ENCODE measurements at places on chromosomes 2 and 18.

DNA sequence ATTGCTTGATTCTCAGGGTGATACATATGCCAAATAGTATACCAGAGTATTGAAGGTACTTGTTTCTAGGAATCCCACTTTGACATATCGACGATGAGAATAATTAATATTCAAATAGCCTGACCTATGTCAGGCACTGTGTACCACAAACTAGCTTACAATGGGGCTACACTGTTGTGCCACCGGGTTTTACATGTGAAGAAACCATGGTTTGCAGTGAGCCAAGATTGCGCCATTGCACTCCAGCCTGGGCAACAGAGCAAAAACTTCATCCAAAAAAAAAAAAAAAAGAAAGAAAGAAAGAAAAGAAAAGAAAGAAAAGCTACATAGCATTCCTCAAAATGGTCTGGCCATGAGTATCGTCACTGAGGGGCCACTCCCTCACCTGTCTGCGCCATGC is 25.5 kb downstream of the GYPC start:
- DNase-seq = no peak

GRCh38 chr2:64548761-64549160 is 24.6 kb downstream of the AFTPH start:
- DNase-seq = no peak

GRCh38 chr2:59068255-59068654 is 827.1 kb upstream of the FANCL start:
- DNase-seq = no peak

- DNase-seq = no peak
Measured at GRCh38 chr18:10804126-10804525, 278.3 kb downstream of the NAPG start.

GRCh38 chr2:137998503-137998902 is 34.2 kb downstream of the HNMT start:
- no peak for DNase-seq

GRCh38 chr18:34709104-34709503 is 994 bp upstream of the DTNA start:
- DNase-seq = no peak

DNA sequence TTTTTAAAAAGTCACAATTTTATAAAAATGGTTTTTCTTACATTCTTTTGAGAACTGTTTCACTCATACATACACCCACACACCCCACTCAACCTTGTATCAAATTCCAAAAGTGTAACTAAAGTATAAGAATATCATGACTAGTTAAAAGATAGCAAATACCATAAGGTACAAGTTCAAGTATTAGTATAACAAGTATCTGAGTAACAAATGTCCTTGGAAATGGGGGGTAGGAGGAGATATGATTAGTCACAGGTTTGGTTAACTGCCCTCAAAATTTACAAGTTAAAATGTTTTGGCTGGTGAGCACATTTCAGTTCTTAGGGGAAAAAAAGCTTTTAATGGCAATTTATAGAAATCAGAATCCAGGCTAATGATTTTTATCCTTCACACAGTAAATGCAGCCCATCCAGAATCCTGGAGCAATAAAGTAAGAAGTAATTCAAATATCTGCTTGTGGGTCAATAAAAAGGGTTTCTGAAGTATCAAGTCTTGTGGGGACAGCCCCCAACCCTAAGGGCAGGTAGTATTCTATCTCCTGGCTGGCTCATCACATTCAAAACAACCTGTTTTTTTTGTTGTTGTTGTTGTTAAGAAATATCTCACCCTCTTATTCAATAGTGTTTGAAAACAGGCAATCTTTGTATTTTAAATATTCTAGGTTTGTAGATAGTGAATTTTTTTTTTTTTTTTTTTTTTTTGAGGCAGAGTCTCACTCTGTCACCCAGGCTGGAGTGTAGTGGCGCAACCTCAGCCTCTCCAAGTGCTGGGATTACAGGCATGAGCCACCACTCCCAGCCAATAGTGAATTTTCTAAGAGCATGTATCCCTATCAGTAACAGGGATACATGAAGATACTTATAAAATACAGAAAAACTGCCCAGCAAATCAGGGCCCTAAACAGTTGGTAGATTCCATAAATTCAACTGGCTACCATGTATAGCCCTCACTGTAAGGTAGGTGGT is 14.5 kb downstream of the IAH1 start:
- no peak for DNase-seq

DNA sequence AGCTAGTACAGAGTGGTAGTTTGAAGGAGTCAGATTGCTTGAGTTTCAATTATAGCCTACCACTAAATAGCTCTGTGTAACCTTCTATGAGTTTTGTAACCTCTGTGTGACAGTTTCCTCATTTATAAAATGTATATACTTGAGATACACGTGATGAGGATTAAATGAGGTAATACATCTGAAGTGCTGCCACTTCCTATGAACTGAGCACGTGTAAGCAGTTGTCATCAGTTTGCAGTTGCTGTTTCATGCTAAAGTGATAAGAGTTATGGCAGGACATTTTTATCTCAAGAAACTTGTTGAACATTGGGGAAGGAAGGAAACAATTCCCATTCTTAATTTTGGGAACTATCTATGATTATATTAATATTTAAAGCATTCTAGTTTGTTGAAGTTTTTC is 38.5 kb downstream of the CARF start:
- peak; percentile 79 for DNase-seq

DNA sequence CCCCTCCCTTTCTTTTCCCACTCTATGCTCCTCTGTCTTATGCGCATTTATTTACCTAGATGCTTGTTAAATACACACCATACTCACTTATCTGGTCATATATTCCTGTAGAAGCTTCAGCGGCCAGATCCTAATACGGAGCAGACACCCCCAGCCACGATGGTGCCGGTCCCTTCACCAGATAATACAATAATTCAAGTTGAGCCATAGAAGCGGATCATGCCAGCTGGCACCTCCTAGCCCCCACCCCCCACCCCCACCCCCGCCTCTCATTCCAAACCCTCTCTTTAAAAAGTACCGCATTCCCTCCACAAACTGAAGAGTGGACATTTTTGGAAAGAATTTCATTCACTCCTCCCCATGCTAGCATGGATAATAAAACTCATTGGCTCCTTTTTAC is 95.2 kb downstream of the BIN1 start:
- DNase-seq = no peak

GRCh38 chr2:9032536-9033255 is 29.2 kb upstream of the MBOAT2 start:
- no peak for DNase-seq

DNA sequence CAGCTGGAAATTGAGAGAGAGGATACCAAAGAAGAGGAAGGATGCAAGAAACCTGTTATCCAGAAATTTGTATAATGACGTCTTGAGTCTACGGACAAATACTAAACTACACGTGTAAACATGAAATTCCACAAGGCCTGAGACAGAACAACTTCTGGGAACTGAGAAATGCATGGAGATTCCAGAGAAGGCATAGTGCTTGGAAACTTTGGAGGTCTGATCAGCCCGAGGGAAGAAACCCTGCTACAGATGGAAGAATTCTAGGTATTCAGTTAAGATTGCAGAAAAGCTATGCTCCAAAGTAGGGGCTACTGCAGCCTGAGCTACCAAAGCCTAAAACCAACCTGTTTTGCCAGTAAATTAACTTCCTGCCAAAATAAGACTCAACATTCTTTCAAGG is 120.4 kb downstream of the PDCL3 start:
- no peak for DNase-seq

DNA sequence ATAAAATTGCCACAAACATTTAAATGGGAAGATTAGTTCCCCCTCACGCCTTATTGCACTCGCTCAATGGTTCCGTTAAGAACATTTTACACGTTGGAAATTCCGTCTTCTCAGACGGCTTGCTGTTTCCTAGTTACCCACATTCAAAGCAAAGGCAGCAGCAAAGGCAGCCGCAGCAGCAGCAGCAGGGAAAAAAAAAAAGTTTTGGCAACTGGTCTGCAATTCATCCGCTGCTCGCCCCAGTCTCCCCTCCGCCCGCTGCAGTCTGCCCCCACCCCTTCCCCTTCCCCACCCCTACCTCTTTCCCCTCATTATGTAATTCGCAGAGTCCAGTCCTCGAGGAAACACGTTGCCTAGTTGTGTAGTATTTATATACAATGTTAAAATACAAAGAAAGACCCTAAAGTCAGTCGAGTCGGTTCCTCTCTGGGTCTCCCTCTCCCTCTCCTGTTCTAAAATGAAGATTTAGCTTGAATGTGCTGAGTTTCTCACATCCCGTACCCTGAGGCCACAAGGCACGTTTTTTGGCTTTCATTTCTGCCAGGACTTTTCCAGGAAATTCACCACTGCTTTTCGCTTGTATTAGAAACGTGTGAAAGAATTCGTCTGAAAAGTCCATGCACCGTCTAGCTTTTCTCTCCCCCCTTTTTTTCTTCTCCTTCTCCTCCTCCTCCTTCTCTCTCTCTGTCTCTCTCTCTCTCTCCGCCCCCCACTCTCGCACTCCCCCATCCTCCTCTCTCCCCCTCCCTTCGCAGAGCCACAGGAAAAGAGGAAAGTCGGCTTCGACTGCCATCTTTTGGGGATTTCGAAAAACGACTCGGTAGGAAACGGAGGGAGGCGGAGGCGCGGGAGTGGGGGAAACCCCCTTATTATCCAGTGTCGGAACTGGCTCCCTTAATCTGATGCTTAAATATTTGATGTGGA is 140.0 kb downstream of the MEIS1 start:
- peak; percentile 88 for DNase-seq

DNA sequence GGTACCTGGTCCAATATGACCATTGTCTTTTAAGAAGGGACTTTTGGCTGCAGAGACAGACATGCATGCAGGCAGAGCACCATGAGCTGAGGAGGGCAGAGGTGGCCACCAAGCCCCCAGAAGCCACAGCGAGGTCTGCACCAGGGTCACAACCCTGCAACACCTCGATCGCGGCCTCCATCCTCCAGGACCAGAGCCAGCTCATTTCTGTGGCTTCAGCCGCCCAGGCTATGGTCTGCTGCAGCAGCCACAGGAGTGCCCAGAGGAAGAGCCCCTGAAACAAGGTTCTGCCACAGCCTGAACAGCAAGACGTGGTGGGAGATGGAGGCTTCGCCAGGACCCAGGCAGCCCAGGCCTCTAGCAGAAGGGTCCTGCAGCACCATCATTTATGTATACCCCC is 53.9 kb downstream of the ANKMY1 start:
- no peak for DNase-seq

GRCh38 chr2:166090908-166091307 is 36.9 kb downstream of the SCN1A start:
- no peak for DNase-seq

DNA sequence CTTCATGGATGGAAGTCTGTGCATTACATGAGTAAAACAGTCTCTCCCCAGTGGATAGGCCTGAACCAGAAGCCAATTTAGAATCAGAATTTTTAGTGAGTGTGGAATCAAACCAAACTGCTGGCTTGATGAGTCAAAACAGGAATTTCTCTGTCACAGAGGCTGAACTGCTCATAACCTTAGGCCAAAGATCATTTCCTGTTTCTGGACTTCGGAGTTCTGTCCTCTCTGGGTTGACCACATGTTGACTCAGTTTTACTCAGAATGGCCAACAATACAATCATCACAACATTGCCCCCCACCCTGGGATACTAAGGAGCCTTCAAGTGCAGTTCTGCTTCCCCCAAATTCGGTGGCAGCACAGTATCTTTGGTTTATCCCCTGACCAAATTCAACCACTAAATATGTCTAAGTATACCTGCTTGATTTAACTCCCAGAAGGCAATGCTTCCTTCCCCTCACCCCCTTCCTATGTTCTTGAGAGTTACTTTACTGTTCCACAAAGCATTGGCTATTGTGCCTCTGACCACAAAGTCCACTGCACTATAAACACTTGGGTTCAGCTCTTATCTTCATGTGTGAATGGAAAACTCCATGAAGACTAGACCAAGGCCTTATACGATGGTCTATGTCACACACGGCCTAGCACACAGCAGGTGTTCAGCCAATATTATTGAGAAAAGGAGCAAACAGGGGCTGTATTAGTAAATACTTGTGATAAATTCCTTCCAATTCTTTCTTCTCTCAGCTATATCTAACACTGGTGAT is 67.8 kb downstream of the NXPH2 start:
- DNase-seq = no peak

GRCh38 chr18:6013171-6013810 is 118.0 kb upstream of the TMEM200C start:
- DNase-seq = no peak

GRCh38 chr18:6607343-6607742 is 122.2 kb upstream of the ARHGAP28 start:
- DNase-seq = no peak

- peak; percentile 59 for DNase-seq
Measured at GRCh38 chr2:216696751-216697560, 1.6 kb upstream of the IGFBP5 start.

DNA sequence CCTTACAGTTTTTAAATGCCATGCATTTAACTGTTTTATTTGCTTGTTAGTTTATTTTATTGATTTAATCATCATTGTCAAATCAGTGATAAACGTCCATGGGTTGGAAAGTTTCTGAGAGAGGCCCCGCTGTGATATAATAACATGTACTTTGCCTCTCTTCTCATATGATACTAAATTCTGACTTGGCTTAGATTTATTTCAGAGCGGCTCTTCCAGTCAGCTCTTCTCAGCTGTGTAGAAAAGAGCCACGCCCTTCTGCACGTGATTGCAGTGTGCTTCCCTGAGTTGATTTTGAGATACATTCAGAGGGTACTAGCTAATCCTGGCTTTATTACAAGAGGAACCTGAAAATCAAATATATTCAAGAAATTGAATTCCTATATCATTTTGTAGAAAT is 218.6 kb downstream of the KCNE4 start:
- no peak for DNase-seq

DNA sequence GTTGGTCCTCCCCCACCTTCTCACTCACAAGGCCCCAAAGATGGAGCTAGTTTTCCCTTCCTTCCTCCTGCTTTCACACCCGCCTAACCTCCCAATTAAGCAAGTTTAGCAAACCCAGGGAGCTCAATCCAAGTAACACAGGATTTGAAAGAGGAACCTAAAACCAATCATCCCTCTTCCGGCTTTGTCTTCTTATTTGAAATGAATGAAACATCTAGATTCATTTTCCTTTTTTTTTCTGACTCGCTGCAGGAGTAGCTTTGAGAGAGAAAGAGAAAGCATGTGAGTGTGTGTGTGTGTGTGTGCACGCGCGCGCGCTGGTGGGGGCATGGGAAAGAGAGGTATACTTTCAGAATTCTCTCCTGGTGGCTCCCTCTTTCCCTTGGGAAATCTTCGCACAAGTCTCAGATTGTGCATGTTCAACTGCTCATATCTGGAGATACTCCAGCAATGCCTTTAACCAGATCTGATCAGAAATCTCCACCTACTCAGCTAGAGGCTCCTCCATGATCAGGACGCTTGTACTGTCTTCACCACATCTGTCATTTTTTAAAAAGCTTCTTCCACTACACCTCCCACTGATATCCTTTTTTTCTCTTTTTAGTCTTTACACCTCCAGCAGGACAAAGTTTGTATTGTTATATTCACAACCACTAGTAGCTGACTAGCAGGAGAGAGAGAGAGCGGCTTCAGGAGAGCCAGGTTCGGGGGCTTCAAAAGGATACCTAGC is 1.7 kb downstream of the SLC8A1 start:
- no peak for DNase-seq

GRCh38 chr18:35067454-35067853 is 26.2 kb downstream of the MAPRE2 start:
- DNase-seq = no peak

GRCh38 chr2:69973335-69973735 is 11.9 kb upstream of the ASPRV1 start:
- no peak for DNase-seq

GRCh38 chr18:32289483-32290075 is 99.7 kb downstream of the MEP1B start:
- peak; percentile 87 for DNase-seq

Measured in Karpas-422 (cell line).